Hepatic stellate cell (primary cell): ENCODE measurements at places on chromosomes 7 and 10.

- no peak for DNase-seq
Measured at GRCh38 chr10:30535677-30536076, 93.9 kb downstream of the LYZL2 start.

GRCh38 chr7:29463504-29464158 is 100.0 kb upstream of the PRR15 start:
- DNase-seq = no peak

DNA sequence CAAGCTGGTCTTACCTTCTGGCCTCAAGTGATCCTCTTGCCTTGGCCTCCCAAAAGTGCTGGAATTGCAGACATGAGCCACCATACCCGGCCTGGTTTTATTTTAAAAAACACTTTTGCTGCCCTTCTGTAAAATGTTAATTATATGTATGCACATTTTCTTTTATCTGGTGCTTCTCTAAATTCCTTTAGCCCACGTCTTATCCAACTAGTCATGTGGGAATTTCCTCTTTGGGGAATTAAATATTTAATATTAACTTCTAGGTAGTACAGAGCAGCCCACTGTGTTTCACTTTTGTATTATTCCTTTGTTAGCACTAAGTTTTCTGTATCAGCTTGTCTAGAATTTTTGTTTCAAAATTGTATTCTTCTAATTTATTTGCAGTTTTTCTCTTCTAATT is 181.7 kb upstream of the KAT6B start:
- DNase-seq = no peak

GRCh38 chr7:50276483-50276882 is 28.0 kb upstream of the IKZF1 start:
- DNase-seq = no peak

DNA sequence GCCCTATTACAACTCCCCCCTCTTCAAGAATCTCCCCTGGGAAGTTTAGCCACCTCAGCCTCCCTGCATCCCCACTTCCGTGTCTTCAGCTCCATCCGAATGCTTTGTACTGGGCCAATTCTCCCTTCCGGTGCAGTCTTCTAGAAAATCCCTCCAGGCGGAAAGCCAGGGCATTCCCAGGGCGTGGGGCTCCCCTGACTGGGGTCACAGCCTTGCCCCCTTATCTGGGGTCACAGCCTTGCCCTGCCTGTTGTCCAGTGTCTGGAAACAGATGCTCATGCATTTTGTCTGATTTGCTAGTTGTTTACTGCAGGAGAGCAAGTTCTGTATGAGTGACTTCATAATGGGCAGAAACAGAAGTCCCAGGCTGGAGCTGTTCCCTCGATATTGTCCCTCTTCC is 112.5 kb upstream of the TCERG1L start:
- DNase-seq = no peak

- DNase-seq = no peak
Measured at GRCh38 chr7:142138996-142139395, 27.5 kb downstream of the MGAM2 start.

DNA sequence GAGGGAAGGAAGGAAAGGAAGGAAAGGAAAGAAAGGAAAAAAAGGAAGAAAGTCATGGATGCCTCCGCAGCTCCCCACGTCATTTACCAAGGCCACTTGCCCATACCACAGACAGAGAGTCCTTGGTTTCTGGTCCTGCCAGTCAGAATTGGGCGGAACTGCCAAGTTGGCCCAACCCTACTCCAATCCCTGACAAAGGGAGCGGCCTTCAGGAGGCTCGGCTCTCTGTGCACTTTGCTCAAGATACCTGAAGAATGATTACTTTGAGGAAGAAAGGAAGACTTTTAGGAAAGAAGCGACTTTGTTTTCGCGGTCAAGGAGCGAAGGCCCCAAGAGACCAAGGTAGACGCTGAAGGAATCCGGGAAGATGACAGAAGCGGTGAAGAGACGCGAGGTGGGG is 49.1 kb upstream of the FXYD4 start:
- DNase-seq = no peak

GRCh38 chr10:126016156-126016805 is 119.9 kb downstream of the FANK1 start:
- DNase-seq = no peak

DNA sequence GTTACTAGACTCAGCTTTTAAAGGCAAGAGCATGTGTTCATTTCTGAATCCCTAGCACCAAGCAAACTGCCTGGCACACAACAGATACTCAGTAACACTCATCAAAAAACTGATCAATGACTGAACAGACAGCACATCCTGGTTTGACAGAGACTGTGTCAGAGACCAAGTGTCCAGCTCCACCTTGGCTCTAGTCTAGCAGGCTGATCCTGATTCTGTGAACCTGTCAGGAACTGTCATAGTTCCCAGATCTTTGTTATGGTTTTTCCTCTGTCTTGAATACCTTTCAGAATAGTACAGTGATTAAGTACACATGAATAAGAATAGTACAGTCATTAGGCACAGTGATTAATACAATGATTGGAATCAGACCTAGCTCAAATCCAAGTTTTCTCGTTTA is 53.0 kb downstream of the TPK1 start:
- no peak for DNase-seq
